ENCODE measurements at places on chromosomes 7 and 10.
A peak's percentile ranks its signal among the peaks of the same experiment; 100 is the strongest.

DNA sequence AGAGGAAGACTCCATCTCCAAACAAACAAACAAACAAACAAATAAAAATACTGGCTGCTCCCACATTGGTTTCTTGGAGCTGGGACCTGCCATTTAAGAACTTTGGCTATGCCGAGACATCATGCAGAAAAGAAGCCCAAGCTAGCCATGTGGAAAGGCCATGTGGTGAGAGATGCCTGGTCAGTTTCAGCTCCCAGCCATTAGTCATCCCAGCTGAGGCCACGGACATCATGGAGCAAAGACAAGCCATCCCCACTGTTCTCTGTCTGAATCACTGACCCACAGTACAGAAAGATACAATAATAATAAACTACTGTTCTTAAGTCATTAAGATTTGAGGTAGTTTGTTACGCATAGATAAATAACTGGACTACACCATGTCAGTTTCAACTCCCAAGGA lies 70.0 kb upstream of the PCBD1 start:
- no peak for DNase-seq

GRCh38 chr10:78937800-78938694 lies 130.7 kb upstream of the ZMIZ1 start:
- DNase-seq = no peak

- peak; percentile 66 for DNase-seq
Observed at GRCh38 chr7:27164367-27165088, 809 bp downstream of the HOXA9 start.

DNA sequence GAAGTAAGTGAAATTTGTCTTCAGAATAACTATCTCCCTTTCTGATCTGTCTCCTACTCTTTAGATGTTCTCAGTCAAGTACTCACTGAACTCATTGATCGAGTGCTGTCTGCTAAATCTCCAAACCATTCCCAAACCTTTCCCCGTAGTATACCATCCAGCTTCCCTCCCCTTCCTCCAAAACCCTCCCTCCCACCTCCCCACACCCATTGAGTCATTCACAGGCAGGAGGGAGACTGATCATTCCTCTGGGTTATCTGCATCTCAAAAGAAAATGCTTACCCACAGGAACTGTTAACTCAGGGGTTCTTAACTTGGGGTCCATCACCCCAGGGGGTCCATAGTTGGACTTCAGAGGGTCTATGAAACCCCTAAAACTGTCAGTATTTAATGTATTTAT lies 37.4 kb downstream of the GOT1 start:
- DNase-seq = peak; percentile 24

- no peak for DNase-seq
Observed at GRCh38 chr10:70803775-70804420, 11.8 kb upstream of the SGPL1 start.

GRCh38 chr7:92460109-92460508 lies 12.8 kb downstream of the GATAD1 start:
- DNase-seq = no peak

DNA sequence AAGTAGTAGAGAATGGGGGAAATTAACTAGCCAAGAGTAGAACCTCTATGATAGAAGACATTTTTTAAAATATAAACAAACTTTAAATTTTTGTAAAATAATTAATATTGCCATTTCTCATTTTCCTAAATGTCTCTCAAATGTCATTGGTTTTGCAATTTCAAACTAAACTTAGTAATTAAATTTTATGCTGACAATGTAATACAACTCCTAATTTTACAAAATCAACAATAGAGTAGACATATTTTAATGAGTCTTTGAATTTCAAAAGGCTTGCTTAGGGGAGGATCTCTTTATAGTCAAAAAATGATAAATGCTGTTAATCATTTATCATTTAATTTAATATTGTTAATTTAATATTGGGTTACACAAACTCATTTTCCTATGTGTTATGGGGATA lies 81.8 kb downstream of the ZWINT start:
- DNase-seq = no peak

GRCh38 chr7:158910254-158911053 lies 54.1 kb downstream of the DYNC2I1 start:
- DNase-seq = peak; percentile 24

GRCh38 chr10:94042001-94042833 lies 48.5 kb downstream of the PLCE1 start:
- no peak for DNase-seq

DNA sequence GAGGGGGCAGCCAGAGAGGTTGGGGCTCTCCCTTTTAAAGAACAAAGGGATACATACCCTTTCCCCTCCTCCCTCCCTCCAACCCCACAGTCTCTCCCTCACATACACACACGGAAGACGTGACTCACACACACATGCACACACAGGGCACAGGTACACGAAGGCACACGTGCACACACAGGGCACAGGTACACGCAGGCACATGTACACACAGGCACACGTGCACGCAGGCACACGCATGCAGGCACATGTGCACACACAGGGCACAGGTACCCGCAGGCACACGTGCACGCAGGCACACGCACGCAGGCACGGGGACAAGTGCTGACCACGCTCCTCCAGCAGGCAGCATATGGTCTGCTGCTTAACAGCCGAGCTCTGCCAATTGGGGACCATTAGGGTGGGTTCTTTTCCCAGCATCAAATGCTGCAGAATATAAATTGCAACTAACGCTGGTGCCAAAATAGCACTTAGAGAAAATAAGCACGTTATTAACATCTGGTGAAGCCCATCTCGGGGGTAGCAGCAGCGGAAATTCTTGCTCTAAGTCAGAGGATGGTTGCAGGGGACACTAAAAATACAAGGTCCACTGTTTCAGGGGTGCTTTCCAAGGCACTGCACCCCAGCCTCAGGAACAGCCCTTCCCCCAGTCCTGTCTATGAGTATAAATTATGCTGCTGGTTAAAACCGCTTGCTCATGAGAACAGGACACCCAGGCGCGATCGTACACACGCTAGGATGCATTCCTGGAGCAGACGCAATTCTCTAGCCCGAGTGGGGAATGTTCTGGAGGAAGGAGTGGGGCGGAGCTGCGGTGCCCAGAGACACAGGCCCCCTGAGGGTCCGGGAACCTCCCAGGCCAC lies 55.2 kb upstream of the TNRC18 start:
- no peak for DNase-seq

DNA sequence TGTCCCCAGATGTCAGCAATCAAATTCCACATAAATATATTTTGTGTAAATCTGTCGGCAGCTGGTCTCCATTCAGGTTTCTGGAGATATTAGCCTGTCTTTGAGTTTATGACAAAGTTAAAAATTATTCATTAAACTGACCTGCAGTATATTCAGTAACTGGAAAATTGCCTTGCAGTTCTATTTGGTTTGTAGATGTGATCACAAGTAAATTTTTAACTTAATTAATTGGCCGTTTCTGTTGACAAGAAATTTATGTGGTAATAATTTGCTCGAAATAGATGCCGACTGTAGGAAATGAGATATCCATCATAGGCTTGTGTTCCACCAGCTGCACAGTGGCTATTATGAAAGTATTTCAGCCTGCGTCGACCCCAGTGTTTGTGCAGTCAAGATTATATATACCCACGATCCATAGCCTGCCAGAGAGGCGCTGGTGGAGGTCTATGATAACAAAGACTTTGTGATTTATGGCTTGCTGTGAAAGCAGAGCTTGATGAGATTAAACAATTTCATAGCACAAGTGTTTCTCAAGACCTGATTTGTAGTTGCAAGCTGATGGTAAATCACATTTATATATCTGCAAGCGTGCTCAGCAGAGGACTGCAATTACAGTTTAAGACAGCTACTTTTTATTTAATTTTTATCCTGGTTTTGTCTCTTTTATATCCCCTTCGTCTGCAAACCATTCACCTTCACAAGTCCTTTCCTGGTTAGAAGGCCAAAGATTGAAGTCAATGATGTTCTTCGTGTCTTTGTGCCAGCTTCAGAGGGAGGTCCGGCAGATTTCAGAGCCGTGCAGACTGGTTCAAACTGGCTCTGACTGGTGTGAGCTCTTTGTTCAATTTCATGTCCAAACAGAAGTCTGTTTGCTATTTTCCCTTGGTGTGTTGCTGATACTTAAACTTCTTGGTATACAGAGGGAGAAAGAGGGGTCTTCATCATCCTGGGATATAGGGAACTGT lies 850.9 kb downstream of the LRMDA start:
- DNase-seq = no peak

DNA sequence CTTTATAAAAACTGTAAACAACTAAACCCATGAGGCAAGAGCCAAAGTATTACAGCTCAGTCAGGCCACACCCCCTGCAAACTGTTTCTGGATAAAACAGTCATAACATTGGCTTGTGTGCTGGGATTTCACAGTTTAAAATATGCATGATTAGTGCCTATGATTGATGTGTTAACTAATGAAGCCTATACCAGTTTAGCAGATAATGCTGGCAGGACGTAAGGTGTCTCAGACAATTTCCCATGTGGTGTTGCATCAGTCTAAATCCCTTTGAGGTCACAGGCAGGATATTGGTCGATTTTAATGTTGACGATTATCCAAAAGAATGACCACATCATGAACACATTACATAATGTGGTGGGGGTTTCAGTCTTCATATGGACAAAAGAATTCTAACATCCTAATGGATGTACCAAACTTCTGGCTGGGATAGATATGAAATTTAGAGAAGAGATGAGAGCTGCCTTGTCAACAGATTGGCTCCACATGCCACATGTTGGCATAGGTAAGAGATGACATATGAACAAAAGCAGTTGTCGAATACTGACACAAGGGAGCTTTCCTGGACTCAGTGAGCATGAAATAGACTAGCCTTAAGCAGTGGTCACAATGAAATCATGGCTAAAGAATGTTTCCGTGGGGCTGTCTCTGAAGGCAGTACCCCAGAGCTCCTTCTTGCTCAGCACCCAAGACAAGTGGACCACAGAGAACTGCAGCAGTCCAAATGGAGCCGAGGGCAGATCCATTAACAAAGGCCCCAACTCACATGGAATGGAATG lies 445.6 kb downstream of the GFRA1 start:
- DNase-seq = no peak

DNA sequence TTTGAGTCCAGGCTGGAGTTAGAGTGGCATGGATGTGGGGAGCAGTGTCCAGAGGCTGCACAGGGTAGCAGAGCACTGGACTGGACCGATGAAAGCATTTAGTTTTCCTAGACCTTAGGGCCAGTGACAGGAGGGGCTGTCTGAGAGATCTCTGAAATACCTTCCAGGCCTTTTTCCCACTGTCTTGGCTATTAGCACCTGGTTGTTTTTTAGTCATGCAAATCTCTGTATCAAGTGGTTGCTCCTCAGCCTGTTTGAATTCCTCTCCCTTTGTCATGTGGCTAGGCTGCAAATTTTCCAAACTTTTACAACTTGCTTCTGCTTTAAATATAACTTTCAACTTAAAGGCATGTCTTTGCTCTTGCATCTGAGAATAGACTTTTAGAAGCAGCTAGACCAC lies 504.3 kb upstream of the VSTM2A start:
- DNase-seq = no peak

DNA sequence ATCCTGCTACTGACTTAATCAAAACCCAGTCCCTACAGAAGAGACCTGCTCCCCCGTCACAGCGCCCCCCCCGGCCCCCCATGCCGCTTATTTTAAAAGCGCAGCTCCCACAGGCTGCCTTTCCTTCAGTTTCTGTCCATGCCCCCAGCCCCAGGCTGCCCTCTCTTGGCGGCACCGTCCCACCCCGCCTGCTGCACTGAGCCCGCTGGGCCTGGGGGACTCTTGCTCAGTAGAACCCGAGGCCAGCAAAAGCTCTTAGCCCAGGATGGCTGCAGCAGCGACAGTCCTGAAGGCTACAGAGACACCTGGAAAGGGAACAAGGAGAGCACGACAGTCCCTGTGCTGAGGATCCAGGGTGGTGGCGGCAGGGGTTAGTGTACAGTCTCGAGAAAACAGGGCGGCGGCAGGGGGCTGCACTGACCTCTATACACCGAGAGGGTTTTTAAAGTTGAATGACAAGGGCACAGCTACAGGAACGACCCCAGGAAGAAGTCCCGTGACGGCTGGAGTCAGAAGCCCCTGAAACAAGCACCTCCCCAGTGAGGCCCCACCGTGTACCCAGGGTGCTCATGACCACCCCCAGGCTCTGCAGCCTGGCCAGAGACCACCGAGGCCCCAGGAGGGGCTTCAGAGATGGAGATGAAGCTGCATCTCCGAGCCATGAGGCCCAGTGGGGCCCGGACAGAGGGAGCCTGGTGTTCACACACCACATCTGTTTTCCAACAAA lies 54.4 kb downstream of the ZRANB1 start:
- DNase-seq = peak; percentile 8

- no peak for DNase-seq
Observed at GRCh38 chr7:71987200-71987767, 424.9 kb downstream of the CALN1 start.

- no peak for DNase-seq
Observed at GRCh38 chr7:55056577-55057480, 38.0 kb downstream of the EGFR start.

DNA sequence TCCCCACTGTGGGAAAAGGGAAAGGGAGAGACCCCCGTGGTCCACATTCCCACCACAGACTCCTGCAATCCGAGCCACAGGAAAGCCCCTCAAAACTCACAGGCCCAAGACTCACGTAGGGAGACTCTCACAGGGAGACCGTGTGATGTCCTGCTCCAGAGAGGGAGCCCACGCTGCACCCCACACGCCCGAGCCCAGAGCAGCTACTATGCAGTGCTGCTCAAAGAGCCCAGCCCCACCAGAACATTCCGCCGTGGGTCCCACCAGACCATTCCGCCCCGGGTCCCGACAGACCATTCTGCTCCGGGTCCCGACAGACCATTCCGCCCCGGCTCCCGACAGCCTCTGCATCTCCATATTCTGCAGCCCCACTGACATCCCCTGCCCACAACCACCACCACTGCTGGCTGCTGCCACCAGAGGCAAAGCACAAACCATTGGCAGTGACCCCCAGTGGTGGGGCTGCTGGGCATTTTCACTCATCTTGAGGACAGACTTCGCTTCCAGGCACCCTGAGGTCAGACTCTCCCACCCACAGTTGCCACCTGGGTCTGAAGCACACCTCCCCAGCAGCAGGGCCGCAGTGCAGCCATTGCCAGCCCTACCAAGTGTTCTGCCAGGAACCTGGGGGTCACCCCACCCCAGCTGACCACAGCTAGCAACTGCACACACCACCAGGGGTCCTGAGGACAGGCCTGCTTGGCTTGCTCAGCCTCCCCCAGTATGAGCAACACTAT lies 625.4 kb upstream of the FOXK1 start:
- DNase-seq = no peak

DNA sequence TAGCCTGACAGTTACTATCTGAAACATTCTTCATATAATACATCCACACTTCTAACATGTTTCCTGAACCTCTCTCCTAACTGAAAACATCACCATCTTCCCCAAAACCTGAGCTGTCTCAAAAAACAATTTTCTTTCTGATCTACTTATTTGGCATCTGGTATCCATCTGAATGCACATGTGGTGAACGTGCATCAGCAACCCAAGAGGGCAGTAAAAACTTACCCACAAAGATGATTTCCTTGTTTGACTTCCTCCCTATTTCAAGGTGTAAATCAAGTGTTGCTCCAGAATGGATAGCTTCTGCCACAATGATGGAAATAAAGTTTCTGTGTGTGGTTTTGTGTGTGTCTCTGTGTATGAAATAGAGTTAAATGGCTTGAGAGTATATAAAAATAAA lies 500.4 kb downstream of the MAGI2 start:
- no peak for DNase-seq

Data from WTC11 (cell line).